ENCODE measurements at places on chromosomes 7 and 10.

DNA sequence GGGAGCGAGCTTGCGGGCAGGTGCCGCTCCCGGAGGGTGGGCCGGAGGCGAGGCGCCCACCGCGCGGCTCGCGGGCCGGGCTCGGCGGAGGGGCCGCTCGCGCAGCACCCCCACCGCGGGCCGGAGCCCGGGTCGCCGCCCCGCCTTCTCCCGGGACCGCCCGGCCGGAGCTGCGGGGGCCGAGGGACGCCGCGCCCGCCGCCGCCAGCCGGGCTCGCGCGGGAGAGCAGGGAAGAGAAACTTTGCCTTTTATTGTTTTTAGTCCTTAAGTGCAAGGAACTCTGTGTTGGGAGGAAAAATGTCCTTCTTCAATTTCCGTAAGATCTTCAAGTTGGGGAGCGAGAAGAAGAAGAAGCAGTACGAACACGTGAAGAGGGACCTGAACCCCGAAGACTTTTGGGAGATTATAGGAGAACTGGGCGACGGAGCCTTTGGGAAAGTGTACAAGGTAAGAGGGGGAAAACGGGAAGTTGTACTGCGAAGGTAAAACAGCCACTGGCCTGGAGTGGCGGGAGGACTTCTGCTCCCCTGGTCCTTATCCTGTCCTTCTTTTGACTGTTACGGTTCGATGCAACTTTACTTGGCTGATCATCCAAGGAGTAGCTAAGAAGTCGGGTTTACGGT is 620 bp downstream of the SLK start:
- DNase-seq = no peak

- DNase-seq = peak; percentile 40
Observed at GRCh38 chr7:95684037-95684436, 87.7 kb upstream of the PDK4 start.

DNA sequence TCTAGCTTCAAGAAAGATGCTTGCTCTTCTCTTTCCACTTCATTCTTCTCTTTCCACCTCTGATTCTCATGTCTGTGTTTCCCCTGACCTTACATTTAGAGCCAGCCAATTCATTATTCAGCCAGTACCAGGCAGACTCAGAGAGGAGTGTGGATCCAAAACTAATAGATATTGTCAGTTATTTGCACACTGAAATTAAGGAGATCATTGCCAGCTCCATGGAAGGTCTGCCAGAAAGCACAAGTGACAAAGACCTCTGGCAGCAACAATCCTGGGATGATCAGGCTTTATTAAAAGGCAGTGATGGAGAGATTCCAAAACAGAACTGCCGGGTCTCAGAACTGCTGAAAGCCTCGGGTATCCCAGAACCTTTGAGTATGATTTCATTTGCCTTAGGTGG is 749.4 kb downstream of the XPNPEP1 start:
- no peak for DNase-seq

DNA sequence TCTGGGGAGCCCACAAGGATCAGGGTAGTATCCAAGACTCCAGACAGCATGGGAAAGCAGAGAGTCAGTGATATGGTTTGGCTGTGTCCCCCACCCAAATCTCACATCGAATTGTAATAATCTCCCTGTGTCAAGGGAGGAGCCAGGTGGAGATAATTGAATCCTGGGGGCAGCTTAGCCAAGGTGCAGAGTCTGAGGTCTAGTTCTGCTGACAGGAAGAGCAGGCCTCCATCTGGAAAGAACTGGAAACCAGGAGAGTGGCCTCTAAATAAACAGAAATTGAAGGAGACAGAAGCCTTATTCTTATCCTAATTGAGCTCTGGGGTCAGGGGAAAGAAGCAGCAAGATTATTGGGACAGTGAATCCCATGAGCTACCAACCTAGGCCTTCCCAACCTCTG is 146.7 kb upstream of the NRP1 start:
- no peak for DNase-seq

GRCh38 chr10:130493021-130493420 is 356.8 kb downstream of the GLRX3 start:
- no peak for DNase-seq

All from COLO829 (cell line).